ENCODE measurements at places on chromosomes 7 and 10. TPM values are rescaled to one million over a fixed set of nuclear protein-coding genes. Genes with fewer than 3 reads are reported as not detected.

The CLRN3 gene
- total RNA-seq: not detected

The CRHR2 gene
- not detected for total RNA-seq

The LIMK1 gene
- total RNA-seq: 15.2 TPM

The SEMA3D gene
- total RNA-seq: 0.21 TPM

The CACNA2D1 gene
- total RNA-seq: 0.10 TPM

The NRG3 gene
- not detected for total RNA-seq

The ELFN1 gene
- total RNA-seq: under 0.01 TPM

The IFIT3 gene
- 30.7 TPM for total RNA-seq

All from mononuclear cell (primary cell).